CD4-positive, alpha-beta T cell treated with Interleukin-10 for 1 hour (primary cell): ENCODE measurements at places on chromosomes 1 and 21.

DNA sequence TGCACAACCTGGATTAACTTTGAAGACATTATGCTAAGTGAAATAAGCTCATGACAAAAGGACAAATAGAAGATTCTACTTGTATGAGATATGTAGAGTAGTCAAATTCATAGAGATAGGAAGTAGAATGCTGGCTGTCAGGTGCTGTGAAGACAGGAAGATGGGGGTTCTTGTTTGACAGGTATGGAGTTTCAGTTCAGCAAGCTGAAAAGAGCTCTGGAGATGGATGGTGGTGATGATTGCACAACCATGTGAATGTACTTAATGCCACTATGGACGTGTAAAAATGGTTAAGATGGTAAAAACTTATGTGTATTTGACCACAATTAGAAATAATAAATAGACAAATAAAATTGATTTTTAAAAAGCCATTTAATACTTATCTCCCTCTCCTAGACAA is 169.8 kb upstream of the DUSP10 start:
- no peak for DNase-seq

- no peak for DNase-seq
These were observed 55.6 kb downstream of the GALNT2 start for GRCh38 chr1:230122366-230123279.

DNA sequence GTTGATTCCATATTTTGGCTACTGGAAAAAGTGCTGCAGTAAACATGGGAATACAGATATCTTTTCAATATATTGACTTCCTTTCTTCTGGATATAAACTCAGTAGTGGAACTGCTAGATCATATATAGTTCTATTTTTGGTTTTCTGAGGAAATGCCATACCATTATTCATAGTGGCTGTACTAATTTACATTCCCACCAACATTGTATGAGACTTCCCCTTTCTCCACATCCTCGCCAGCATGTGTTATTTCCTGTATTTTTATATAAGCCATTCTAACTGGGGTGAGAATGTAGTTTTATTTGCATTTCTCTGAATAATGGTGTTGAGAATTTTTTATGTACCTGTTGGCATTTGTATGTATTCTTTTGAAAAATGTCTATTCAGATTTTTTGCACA is 385.2 kb downstream of the NUF2 start:
- no peak for DNase-seq

- no peak for DNase-seq
These were observed 20.8 kb upstream of the TRIM17 start for GRCh38 chr1:228437424-228437962.

- no peak for DNase-seq
These were observed 441.9 kb upstream of the ADAMTS5 start for GRCh38 chr21:27408826-27409225.

- no peak for DNase-seq
These were observed 1.3 kb downstream of the FGR start for GRCh38 chr1:27633640-27634176.

DNA sequence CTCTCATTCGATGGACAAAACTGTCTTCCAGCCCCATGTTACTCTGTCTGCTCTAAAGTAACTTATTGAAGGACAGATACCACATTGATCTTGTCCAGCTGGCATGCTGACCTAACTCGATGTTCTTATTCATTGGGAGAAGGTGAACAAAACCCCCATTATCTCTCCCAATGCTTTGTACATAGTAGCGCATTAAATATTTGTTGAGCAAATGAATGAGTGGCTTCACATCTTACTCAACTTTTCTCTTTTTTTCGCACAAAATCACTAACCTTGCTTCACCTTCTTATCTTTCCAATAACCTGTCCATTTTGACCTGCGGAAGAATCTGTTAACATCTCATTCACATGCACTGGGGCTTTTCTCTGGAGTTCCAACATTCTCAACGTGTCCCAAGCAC is 18.3 kb downstream of the MAB21L3 start:
- no peak for DNase-seq

DNA sequence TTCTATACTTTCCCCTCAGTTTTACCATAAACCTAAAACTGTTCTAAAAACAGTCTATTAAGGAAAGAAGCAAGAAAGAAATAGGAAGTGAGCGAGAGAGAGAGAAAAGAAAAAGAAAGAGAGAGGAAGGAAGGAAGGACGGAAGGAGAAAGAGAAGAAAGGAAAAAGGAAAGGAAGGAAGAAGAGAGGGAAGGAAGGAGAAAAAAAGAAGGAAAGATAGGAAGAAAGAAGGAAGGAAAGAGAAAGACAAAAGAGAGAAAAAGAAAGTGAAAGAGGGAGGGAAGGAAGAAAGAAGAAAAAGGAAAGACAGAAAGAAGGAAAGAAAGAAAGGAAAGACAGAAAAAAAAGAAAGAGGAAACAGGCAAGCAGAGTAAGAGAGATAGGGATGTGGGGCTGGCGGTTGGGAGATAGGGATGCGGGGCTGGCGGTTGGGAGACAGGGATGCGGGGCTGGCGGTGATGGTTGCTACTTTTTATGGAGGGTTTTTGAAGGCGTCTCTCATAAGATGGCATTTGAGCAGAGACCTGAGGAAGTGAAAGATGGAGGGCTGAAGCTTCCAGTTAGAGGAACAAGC is 70.4 kb upstream of the IRF2BP2 start:
- DNase-seq: no peak

DNA sequence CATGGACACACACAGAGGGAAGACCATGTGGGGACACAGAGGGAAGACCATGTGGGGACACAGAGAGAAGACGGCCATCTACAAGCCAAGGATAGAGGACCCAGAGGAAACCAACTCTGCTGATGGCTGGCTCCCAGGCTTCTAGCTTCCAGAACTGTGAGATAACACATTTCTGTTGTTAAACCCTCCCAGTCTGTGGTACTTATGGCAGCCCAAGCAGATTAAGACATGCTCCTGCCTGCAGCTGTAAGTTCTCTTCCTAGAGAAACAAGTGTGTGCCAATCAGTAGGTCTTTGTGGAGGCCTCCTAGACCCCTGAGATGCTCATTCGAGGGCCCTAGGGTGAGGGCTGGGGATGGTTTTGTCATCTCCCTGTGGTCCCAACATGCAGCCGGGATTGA is 2.7 kb downstream of the AGT start:
- no peak for DNase-seq

DNA sequence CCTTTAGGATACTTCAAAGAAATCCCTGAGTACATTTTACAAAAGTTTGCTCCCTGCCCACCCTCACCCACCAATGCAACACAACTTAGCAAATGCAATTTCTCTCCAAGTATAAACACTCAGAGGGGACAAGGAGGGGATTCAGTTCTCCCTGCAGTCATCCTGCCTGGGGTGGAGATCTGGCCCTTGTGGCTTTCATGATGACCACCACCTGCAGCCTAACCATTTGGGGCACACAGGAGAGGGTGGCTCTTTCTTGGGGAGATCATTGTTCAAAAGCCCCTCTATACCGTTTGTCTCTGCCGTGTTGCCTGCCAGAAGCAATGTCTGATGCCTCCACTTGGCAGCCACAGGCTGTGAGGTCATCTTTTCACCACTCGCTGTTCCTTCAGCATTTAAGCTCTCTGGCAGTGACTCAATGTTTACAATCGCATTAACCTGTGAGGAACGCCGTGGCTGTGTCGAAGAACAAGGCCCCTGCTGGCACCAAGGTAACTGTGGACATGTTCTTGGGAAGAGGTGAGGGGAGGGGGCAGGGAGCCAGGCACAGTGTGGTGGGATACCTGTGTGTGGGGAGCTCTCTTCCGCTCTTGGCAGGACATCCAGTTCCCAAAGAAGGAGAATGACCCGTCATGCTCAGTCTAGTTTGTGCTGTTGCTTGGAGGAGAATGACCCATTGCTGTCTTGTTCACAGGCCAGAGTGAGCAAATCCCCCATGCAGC is 103.9 kb upstream of the DUSP10 start:
- no peak for DNase-seq

- no peak for DNase-seq
These were observed 162.3 kb downstream of the VAV3 start for GRCh38 chr1:107802654-107803053.

DNA sequence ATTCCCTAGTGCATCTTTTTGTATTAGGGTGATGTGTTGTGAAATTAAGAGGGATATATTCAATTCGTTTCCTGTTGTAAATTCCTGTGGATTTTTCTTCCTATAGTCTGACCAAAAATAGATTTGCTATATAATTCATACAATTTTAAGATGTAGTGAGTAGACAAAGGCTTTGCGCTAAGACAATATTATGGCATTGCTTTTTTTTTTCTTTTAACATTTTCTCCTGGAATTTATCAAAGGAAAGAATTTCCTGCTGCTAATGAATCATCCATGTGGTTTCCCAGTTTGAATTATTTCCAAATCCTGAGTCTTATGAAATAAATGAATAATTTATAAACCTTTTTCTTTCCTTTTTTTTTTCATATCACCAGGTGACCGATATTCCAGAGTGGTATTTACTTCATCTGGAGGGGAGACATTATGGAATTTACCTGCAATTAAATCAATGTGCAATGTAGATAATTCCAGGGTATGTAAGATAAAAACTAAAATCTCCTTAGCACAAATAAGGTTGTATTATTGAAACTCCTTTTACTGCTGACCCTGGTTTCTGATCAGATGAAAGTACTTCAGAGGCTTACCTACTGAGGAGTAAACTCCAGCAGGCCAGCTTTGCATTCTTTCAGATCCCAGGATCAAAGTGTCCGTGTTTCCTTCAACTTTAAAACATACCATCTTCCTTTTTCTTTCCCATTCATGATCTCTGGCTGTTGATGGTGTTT is 148.4 kb downstream of the TLR5 start:
- DNase-seq: no peak

GRCh38 chr1:226420328-226420727 is 12.4 kb upstream of the PARP1 start:
- no peak for DNase-seq

GRCh38 chr1:45282351-45282750 is 44.3 kb upstream of the HPDL start:
- DNase-seq: no peak

GRCh38 chr1:207243442-207244408 is 77.8 kb upstream of the CD55 start:
- no peak for DNase-seq
